ENCODE measurements at places on chromosomes 12 and 14. TPM values are rescaled to one million over a fixed set of nuclear protein-coding genes. Genes with fewer than 3 reads are reported as not detected.

DNA sequence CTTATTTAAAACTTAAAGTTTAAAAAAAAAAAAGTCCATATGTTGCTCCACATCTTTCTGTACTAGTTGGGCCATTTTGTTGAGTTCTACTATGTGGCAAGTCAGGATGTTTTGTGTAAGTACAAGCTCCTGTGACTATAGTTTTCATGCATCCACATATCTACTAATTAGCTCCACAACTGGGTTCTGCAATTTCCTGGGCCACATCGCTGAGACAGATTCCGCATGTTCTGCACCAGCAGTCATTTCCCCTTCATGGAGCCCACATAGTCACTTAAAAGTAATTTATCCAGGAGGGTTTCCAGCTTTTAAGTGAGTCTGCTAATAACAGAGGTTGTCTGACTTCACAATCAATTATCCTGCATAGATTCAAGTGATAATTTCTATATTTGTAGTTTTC lies 461.4 kb downstream of the ZFP36L1 start:
- H3K4me1 ChIP-seq: no peaks in the 10 kb centered on the region
- H3K36me3 ChIP-seq: no peaks in the 10 kb centered on the region
- H3K4me3 ChIP-seq: no peak overlapping the region
- no peak overlapping the region for H3K27ac ChIP-seq
- no peaks in the 10 kb centered on the region for H3K27me3 ChIP-seq

GRCh38 chr12:46179693-46180452 lies 89.0 kb downstream of the SLC38A1 start:
- H3K4me3 ChIP-seq: no peak overlapping the region
- no peaks in the 10 kb centered on the region for H3K36me3 ChIP-seq
- peak; percentile 58 for DNase-seq

GRCh38 chr12:19706936-19707335 lies 267.6 kb downstream of the AEBP2 start:
- no peak for DNase-seq
- no peaks in the 10 kb centered on the region for H3K27me3 ChIP-seq
- H3K4me1 ChIP-seq: no peaks in the 10 kb centered on the region
- H3K4me3 ChIP-seq: no peak overlapping the region
- H3K36me3 ChIP-seq: no peaks in the 10 kb centered on the region

- peak; percentile 90 for DNase-seq
- no peaks in the 10 kb centered on the region for H3K4me1 ChIP-seq
- H3K4me3 ChIP-seq: peak within 1 kb of the TSS; percentile 32
Observed at GRCh38 chr12:10673659-10674384, at the start of gene STYK1. Gene STYK1 (minus strand): TSS chr12:10674052. CDS start chr12:10634618, 39,434 bp downstream.

DNA sequence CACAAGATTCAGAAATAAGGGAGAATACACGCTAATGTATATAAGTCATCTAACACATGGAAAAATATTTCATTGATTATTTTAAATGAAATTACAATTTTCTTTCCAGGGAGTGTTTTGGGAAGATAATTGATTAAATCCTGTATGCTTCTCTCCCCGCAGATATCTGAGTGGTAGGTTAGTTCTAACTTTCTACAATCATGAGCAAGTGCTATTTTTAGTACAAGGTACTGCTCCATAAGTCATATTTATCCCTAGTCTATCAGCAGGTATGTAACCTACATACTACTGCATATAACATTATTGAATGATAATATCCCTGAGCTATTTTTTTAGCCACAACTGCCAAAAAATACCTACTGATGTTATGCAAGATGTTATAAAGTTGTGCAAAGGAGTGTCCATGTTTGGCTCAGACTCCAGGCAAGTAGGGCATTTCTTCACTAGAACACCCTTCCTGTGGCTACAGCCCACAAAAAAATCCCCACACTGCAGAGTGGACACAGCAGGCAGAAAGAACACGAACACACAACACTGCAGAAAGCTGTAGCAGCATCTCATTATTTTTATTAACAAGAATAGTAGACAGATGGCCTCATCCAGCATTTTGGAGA lies 87.0 kb downstream of the SEC23A start:
- no peak overlapping the region for H3K27ac ChIP-seq
- H3K4me3 ChIP-seq: no peak overlapping the region
- DNase-seq: no peak
- H3K4me1 ChIP-seq: no peaks in the 10 kb centered on the region
- no peaks in the 10 kb centered on the region for H3K36me3 ChIP-seq
- H3K27me3 ChIP-seq: no peaks in the 10 kb centered on the region

GRCh38 chr12:121983536-121984210 lies 38.0 kb upstream of the BCL7A start:
- H3K4me1 ChIP-seq: no peaks in the 10 kb centered on the region
- no peaks in the 10 kb centered on the region for H3K27me3 ChIP-seq
- no peak for DNase-seq
- H3K4me3 ChIP-seq: no peak overlapping the region
- no peak overlapping the region for H3K27ac ChIP-seq

The MAX gene
- 96.4 TPM for total RNA-seq

The RPGRIP1 gene
- total RNA-seq: 0.48 TPM

The DLGAP5 gene
- total RNA-seq: 1.5 TPM

The ANKS1B gene
- total RNA-seq: 1.4 TPM
